Activated CD8-positive, alpha-beta memory T cell treated with anti-CD3 and anti-CD28 coated beads for 4 hours (primary cell): ENCODE measurements at places on chromosomes 2 and 18.

- no peak for DNase-seq
Measured at GRCh38 chr2:215363039-215363438, 51.2 kb downstream of the ATIC start.

DNA sequence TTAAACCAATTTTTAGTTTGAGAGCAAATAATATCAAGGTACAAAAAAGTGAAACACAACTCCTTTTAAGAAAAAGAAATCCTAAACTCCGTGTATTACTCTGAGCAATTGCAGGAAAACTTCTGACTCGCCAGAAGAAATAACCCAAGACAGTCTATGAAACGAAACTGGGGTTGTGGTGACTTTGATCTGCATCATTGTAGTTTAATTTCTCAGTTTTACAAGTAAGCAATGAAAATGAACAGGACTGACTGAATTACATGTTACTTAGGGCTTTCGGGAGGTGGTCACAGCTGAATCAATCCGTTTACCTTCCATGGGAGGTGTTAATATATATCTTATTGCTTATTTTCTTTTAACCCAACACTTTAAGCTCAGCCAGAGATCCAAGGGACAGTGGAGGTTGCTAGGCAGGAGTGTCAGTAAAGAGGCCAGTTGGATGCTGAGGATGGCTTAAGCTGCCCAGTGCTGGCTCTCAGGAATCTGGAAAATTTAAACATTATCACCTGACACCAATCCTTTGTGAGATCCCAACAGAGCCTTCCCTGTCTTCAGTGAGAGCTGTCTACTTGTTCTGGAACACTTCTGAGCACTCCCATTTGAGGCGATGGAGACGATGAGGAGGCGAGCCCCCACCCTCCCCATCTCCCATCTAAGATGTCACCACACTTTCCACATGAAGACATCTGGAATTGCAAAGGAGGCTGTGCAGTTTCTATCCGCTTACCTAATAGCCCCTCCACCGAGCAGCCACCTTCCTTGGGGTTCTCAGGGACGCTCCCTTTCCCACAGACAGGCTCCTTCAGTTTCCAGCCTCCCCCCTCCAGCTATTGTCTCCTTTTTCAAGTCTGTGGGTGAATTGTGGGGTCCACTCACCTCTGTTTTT, 3.6 kb upstream of the RAB31 start:
- DNase-seq = no peak

- no peak for DNase-seq
Measured at GRCh38 chr2:210873631-210874030, 317.2 kb downstream of the CPS1 start.

- no peak for DNase-seq
Measured at GRCh38 chr2:174590928-174591648, 6.5 kb downstream of the WIPF1 start.

- DNase-seq = no peak
Measured at GRCh38 chr2:23530206-23530908, 145.4 kb downstream of the KLHL29 start.

- peak; percentile 45 for DNase-seq
Measured at GRCh38 chr18:58615140-58616132, 13.5 kb downstream of the ALPK2 start.

DNA sequence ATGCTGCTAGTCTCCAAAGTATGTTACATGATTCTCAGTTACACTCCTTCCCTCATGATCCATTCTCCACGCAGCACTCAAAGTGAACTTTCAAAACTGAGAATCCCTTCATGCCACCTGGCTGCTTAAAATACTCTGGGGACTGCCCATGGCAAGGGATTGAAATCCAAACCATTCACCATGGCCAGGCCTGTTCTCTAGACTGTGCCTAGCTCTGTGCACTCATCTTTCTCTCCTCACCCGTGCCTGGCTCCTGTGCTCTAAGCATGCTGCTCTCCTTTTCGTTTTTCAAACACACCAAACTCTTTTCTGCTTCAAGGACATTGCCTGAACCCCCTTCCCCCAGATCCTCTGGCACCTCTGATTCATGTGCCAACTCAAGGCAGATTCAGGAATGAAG, 80.9 kb downstream of the FASTKD2 start:
- no peak for DNase-seq
